ENCODE measurements at places on chromosomes 7 and 10.
A peak's percentile ranks its signal among the peaks of the same experiment; 100 is the strongest.

- no peak for DNase-seq
Measured at GRCh38 chr10:29917311-29917710, 142.1 kb downstream of the JCAD start.

DNA sequence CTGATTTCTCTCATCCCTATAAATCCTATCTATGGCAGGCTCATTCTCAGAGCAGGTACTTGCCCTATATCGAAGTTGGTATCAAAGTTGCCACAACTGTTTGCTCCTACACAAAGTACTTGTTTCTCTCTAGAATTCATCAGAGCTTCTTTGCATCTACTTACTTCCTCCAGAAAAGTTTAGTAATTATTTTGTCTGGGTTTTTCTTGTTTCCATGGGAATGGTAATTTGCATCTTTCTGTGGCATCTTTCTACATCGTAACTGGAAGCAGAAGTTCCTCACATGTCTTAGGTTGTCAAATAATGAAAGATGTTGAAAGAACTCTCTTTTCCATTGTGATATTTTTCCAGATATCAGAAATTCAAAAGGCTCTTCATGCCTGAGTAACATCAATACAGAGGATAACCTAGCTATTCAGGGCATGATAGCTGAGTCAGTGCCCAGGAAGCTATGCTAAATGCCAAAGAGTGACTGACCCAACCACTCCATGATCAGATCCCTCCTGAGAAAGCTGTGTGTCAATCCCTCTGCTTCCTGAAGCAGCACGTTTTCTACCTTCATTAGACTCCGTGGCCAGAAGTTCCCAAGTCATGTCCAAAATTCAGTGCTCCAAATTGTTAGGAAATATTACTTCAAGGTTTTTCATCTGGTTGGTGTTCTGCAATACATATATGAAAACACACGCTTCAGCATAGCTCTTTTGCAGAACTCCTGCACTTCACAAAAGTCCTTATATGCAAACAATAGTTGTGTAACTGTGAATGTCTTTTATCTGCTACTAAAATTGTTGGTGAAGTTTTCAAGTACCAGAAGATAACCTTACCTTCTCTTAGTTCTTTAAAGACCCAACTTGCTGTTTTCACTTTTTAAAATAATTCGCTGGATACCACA is 216.5 kb downstream of the VTI1A start:
- no peak for DNase-seq

- DNase-seq: no peak
Measured at GRCh38 chr10:72509206-72509799, 116.6 kb downstream of the MICU1 start.

DNA sequence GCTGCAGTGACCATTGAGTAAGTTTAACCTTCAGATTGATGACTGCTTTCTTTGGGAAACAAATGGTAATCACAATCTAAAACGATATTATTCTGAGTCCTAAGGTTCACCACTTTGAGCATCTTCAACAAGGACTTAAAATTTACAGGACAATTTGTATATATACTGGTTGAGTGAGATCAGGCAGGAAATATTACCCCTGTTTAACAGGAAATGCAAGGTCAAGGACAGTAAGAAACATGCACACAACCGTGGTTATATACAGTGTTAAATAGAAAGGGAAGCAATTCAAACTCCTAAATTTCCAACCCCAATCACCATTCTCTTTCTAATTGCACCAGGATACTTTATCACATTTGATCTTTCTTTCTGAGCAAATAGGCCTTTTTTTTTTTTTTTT is 96.1 kb downstream of the ZNF277 start:
- DNase-seq: no peak

- no peak for DNase-seq
Measured at GRCh38 chr7:128164955-128165670, 76.0 kb upstream of the LEP start.

DNA sequence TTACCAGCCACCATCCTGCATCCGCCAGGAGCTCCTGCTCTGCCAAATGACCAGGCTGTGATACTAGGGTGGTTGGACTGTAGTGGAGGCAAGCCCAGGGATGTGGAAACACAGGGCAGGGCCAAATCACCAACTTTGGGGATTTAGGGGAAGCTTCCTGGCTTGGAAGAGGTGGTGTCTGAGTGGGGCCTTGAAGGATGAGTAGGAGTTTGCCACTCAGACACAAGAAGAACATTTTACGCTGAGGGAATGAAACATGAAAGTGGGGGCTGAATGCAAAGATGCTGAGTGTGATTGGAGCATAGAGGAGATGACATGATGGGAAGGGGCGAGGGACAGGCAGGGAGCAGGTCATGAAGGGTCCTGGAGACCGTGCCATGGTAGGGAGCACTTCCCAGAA is 329.5 kb downstream of the RPS24 start:
- no peak for DNase-seq

GRCh38 chr10:121281576-121281975 is 316.7 kb downstream of the FGFR2 start:
- no peak for DNase-seq

GRCh38 chr7:143227806-143228205 is 6.0 kb downstream of the TAS2R40 start:
- no peak for DNase-seq

GRCh38 chr10:30047430-30047829 is 12.0 kb downstream of the JCAD start:
- DNase-seq: no peak

GRCh38 chr7:13179775-13180523 is 492.5 kb downstream of the ARL4A start:
- no peak for DNase-seq

- no peak for DNase-seq
Measured at GRCh38 chr7:100418930-100419659, 9.4 kb downstream of the ZCWPW1 start.

- DNase-seq: no peak
Measured at GRCh38 chr7:1339611-1340010, 106.9 kb downstream of the UNCX start.

DNA sequence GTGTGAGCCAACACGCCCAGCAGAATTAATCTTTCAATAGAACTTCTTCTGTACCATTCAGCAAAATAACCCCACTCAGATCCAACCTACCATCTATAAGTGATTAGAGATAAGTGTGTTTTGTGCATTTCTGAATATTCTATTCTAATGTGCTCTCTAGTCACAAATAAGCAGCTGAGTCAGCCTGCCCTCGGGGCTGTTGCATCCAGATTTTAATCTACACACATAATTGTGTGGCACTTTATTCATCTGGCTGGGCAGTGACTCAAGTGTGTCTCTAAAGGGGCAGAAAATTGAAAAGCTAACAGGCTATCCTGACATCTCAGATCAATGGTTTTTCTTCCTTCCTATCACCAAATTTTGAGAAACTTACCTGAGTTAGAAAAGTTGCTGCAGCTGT is 60.3 kb downstream of the PRR15 start:
- DNase-seq: no peak

DNA sequence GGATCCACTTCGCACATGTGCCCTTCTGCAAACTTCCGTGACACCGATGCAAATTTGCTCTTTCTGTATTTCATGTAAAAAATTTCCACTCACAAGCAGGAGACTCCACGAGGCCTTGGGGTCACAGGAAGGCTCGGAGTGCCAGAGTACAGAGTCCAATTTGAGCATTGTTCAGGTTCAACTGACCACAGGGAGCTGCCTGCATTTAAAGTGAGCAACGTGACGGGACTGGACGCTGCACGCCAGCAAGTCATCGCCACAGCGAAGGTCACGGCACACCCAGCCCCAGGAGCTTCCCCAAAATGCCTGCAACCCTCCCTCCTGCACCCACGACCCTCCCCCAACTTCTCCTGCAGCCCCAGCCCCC is 41.5 kb upstream of the NKX6-2 start:
- DNase-seq: no peak

DNA sequence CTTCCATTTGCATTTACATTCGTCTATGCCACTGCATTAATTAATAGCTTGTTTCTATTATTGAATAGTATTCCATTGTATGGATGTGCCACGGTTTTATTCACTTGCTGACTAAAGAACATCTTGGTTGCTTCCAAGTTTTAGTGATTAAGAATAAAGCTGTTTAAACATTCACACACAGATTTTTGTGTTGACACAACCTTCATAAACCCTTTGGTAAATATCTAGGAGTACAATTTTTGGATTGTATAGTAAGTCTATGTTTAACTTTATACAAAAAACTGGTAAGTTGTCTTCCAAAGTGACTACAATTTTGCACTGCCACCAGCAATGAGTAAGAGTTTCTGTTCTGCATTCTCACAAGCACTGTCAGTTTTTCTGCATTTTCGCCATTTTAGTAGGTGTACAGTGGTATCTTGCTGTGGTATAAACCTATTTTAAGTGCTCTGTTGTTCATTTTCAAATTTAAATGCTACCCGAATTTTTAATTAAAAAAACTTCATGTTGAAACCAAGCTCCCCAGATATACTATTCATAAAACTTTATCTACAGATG is 121.4 kb downstream of the RNF133 start:
- no peak for DNase-seq

DNA sequence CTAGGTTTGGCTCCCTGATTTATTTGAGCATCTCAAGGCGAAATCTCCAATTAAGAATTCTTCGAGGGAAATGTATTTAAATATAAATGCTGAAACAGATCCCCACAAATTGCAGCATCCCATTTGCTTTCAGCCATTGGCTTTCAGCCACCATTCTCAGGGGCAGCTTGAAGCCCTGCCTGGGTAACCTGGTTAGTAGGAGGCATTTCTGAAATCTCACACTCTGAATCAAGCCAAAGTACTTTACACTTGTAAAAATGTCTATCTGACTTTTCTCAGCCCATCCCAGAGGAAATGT is 49.1 kb downstream of the GCC1 start:
- DNase-seq: no peak

GRCh38 chr10:24493165-24493564 is 230.5 kb downstream of the ARHGAP21 start:
- DNase-seq: no peak

DNA sequence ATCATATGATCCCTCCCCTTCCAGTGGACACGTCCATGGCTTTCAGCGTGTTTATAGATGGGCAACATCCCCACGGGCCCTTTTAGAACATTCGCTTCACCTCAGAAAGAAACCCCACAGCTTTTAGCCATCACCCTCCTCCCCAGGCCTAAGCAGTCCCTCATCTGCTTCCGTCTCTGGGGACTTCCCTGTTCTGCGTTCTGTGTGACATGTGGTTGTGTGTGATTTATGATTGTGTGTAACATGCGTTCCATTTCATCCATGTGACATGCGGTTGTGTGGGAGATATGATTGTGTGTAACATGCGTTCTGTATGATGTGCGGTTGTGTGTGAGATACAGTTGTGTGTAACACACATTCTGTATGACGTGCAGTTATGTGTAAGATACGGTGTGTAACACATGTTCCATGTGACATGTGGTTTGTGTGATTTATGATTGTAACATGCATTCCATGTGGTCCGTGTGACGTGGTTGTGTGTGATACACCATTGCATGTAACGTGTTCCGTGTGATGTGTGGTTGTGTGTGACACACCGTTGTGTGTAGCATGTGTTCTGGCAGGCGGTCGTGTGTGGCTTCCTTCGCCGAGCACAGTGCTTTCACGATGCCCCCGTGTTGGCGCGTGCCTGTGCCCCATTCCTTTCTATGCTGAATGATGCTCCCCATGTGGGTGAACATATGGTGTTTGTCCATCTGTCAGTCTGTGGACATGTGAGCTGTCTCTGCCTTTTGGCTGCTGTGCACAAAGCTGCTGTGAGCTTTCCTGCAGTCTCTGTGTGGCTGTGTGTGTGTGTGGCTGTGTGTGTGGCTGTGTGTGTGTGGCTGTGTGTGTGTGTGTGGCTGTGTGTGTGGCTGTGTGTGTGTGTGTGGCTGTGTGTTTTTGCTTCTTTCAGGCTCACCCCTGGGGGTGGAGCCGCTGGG is 26.2 kb downstream of the PWWP2B start:
- no peak for DNase-seq

DNA sequence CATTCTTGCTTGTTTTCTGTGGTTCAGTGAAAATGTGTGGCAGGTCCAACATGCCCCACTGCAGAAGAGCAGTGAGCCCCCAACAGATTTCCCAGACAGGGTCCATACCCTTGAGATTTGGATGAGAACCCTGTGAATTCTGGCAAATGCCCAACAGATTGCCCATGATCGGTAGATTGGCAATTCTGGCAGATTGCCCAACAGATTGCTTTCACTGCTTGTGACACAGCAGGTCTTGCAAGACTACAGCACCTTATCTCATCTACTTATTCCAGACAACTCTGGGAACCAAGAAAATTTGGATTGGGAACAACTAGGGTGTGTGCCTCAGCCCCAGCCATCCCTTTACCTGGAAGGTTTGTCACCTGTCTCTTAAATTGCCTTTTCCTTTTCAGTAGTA is 143.7 kb upstream of the COL1A2 start:
- DNase-seq: peak; percentile 50

DNA sequence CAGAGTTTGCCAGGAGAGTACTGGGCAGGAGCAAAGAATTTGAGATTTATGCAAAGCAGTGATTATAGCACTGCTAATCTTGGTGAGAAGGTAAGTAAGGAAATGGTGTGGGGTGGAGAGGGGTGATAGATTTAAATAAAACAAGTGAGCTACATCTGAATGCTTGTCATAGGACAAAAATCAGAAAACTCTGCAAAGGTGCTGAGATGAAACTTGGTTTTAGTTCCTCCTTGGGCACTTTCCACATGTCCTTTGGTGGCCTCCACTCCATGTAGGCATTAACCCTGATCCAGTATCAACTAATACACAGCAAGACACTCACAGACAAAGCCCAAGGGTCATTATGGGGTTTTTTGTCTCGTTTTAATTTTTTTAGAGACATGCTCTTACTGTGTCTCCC is 25.7 kb upstream of the FAM107B start:
- DNase-seq: no peak

- DNase-seq: no peak
Measured at GRCh38 chr7:103996639-103997038, 7.2 kb upstream of the RELN start.

DNA sequence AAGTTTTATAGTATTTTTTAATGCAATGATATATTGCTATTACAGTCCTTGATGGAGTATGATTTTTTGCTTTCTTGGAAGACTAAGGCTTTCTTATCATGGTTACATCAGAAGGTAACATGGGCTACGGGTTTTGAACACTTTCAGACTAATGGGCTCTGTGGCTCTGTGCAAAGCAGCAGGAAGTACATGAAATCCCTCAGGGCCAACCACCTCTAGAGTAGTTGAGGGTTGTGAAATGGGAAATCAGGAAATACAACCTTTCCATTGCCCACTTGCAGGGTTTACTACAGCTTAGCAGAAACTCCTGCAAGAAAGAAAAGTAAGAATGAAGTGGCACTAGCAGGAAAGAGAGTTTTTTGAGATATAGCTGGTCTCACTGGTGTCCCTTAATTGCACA is 853.5 kb downstream of the KCNMA1 start:
- DNase-seq: no peak
